ENCODE measurements at places on chromosomes 5 and 9. TPM values are rescaled to one million over a fixed set of nuclear protein-coding genes. Genes with fewer than 3 reads are reported as not detected.

DNA sequence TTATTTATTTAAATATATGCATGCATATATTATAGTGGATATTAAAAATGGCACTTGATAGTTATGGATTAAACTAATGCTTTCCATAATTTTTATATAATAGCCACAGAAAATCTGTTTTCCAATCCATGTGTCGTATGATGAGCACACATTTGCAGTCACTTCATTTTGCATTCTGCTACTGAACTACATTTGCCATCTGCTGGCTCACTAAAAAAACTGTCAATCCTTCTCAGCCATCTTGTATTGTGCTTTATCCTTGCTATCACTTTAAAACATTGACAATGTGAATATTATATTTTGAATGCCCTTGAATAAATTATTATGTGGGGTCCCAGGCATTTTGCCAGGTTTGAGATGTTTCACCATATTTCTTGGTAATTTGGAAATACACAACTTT, 586.6 kb downstream of the DNAH5 start:
- no peaks in the 10 kb centered on the region for H3K36me3 ChIP-seq
- no peaks in the 10 kb centered on the region for H3K27me3 ChIP-seq
- H3K4me1 ChIP-seq: no peaks in the 10 kb centered on the region
- H3K4me3 ChIP-seq: no peak overlapping the region

DNA sequence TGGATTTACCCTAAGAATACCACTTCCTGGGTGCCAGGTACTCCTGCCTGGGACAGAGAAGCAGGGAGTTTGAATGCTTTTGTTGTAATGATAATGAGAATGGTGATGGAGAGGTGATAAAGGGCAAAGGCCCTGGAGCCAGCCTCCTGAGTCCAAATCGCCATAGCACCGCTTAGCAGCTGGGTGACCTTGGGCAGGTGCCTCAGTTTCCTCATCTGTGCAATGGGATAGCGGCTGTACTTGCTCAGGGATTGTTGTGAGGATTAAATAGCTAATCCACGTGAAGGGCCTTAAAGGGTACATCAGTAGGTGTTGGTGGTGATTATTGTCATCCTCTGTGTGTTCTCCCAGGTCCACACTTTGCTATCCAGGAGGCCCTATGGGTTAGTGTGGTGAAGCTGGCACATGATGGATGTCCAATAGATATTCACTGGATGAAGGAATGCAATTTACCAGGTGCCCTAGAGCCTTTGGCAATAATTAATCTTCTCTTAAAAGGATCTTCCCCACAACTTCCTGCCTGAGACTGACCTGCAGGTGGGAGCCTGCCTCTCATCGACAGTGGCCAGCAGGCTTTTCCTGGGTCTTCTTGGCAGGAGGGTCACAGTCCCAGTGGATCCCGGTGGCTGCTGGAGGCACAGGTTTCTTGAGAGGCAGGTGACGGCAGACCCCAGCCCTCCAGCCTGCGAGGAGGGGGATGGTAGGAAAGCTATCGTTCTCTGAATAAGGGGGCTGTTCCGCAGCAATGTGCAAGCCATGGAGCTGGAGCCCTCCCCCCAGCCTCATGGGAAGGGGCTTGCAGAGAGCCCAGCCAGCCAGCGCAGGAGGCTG, 160.2 kb downstream of the MACROH2A1 start:
- 0 out of 2 replicates have a peak, but pooled peaks cover 3% of the 10 kb centered on the region for H3K4me1 ChIP-seq
- no peaks in the 10 kb centered on the region for H3K27me3 ChIP-seq
- no peak overlapping the region for H3K27ac ChIP-seq
- no peak overlapping the region for H3K4me3 ChIP-seq

- H3K27me3 ChIP-seq: no peaks in the 10 kb centered on the region
- H3K36me3 ChIP-seq: no peaks in the 10 kb centered on the region
- no peak overlapping the region for H3K4me3 ChIP-seq
- no peak for DNase-seq
Observed at GRCh38 chr5:38639377-38640358, 83.2 kb upstream of the LIFR start.

CDX1 gene
- not detected for total RNA-seq

- no peak overlapping the region for H3K27ac ChIP-seq
- H3K36me3 ChIP-seq: no peaks in the 10 kb centered on the region
- DNase-seq: no peak
- no peak overlapping the region for H3K4me3 ChIP-seq
Observed at GRCh38 chr5:33310451-33310850, 130.3 kb upstream of the TARS1 start.

DNA sequence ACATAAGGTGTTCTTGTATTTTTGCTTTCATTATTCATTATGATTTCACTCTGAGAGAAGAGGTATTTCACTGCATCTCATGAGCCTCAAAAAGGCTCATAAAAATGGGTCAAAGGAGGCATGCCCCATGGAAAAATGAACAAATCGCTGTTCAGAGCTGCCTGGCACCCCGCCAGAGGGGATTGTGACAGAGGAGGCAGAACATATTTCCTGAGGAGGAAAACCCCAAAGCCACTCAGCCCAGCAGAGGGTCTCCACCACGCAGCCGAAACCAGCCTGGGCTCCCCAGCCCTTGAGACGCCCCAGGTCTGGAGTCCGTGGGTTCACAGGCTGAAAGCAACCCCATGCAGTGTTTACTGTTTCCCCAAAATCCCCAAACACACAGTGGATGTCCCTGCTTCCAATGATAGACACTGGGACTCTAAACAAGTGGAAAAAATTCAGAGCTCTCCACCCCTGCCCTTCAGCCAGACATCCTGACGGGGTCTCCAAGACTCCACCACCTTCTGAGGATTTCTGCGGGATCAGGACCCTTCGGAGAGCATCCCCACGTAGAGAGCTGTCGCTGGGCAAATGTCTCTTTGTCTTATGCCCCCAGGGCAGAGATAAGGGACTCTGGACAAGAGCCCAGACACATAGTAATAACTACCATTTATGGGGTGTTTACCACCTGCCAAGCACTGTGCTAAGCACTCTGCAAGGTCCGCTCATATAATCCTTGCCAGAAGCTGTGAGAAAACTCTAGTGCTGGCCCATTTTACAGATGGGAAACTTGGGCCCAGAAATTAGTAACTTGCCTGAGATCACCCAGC, 122.3 kb downstream of the PAX5 start:
- H3K36me3 ChIP-seq: no peaks in the 10 kb centered on the region
- peaks cover 45% of the 10 kb centered on the region for H3K27me3 ChIP-seq
- DNase-seq: no peak
- H3K4me3 ChIP-seq: no peak overlapping the region

GRCh38 chr9:132651259-132651658, 18.5 kb downstream of the DDX31 start:
- H3K36me3 ChIP-seq: peaks cover 50% of the 10 kb centered on the region
- no peaks in the 10 kb centered on the region for H3K27me3 ChIP-seq

- no peaks in the 10 kb centered on the region for H3K4me1 ChIP-seq
- H3K36me3 ChIP-seq: no peaks in the 10 kb centered on the region
- no peaks in the 10 kb centered on the region for H3K27me3 ChIP-seq
- DNase-seq: no peak
- H3K27ac ChIP-seq: no peak overlapping the region
- H3K4me3 ChIP-seq: no peak overlapping the region
Observed at GRCh38 chr9:128226412-128226801, 23.2 kb downstream of the DNM1 start.

All from HCT116 (cell line).